ENCODE measurements at places on chromosomes 3 and 15.

DNA sequence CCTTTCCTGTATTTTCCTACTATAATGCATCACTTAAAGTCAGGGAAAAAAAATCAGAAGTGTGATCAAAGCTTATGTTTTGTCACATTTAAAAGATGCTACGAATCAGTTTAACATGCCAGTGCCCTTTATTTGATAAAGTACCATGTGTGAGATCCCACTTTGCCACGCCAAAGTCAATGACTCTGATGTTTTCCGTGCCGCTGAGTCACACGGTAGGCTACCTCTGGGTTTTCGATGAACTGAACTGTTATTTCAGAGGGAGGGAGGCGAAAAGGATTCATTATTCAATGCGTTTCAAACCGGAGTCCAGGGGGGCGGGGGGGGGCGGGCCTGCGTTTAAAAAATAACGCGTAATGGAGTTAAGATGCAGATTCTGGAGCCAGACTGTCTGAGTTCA is 203.0 kb downstream of the ABHD5 start:
- DNase-seq, result no peak

GRCh38 chr3:32709346-32709745 is 24.4 kb downstream of the CNOT10 start:
- no peak for DNase-seq

GRCh38 chr3:52254608-52255007 is 9.0 kb downstream of the PPM1M start:
- DNase-seq, result no peak

DNA sequence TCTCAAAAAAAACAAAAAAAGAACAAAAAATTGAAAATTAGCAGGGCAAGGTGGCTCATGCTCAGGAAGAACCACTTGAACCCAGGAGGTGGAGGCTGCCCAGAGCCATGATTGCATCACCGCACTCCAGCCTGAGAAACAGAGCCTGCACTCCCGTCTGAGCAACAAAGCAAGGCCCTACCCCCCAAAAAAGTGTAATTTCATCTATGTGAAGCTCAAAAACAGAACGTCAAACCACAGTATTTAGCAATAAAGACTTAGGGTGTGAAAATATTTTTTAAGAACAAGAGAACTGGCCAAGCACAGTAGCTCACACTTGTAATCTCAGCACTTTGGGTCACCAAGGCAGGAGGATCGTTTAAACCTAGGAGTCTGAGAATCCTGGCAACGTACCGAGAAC is 38.2 kb downstream of the STAG1 start:
- no peak for DNase-seq

DNA sequence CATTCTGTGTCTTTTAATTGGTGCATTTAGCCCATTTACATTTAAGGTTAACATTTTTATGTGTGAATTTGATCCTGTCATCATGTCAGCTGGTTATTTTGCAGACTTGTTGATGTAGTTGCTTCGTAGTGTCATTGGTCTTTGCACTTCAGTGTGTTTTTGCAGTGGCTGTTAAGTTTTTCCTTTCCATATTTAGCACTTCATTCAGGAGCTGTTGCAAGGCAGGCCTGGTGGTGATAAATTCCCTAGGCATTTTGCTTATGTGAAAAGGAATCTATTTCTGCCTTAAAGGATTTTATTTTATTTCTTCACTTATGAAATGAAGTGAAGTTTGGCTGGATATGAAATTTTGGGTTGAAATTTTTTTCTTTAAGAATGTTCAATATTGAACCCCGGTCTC is 70.2 kb upstream of the CD96 start:
- no peak for DNase-seq

DNA sequence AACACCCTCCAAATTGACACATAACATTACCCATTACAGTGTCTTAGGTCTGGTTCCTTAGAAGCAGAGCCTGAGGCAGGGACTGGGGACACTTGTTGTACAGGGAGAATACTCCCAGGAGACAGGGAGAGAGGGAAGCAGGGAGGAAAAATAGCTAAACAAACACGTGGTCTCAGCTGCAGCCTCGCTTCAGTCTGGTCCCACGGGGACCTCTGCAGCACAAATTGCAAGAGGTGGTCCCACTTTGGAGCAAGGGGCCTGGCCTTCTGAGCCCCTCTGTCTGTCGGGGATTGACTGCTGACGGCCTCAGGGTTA is 25.0 kb upstream of the PLA2G4D start:
- no peak for DNase-seq

GRCh38 chr3:127208483-127209100 is 15.7 kb downstream of the PRR23E start:
- no peak for DNase-seq

DNA sequence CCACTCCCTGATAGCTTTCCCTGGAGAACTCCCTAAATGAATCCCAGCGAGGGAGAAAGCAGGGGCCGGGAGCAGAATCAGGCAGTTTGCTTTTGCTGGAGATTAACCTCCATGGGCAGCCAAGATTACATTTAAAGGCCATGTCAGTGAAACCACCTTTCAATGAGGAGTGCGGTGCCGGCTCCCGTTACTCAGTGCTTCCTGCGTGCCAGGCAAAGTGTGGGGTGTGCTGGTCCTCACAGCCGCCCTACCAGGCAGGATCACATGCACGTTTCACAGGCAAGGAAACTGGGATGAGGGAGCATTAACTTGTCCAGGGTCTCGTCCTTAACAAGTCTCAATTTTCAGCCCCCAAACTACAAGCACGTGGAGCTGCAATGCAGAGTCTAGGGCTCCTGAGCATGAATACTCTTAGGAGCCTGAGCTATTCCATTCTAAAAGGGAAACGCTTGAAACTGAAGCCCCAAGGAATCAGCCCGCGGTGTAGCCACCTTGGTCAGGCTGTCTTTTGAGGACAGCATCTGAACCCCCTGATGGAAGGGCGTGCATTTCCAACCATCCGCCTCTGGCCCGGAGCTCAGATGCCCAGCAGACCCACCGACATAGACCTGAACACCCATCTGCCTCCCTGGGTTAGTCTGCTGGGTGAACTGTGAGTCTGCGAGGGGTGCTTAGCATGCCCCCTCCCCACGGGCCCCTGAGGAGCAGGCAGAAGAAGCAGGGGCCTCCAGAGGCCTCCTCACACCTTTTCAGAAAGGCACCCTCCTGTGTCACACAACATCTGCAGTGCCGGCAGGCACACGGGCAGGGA is 5.6 kb downstream of the IGDCC3 start:
- DNase-seq, result no peak

DNA sequence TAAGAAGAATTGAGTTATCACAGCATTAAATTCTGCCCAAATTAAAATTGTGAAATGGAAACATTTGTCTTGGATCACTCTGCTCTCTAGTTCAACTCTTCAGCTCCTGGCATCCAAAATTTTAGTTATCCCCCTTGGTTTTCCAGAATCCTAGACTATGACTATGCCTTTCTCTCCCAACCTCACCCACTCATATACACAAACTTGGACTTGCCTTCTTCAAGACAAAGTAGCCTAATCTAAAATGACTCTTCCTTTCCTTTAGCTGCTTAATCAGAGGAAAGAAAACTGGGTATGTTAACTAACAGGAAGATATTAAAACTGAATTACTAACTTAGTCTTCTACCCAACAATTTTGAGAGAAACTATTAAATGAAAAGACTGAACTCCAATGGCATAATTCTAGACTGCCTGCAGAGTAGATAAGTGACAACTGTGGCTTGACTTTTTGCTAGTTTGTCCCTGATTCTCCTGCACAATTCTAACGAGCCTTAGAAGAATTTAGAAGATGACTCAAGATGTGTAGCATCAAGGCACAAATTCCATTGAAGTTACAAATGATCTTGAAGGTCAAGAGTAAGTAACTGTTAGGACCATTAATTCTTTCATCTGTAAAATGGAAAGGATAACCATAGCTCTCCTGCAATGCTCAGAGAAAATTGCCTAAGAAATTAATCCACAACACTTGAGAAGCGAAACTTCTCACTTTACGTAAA is 5.2 kb upstream of the GOLIM4 start:
- no peak for DNase-seq

- no peak for DNase-seq
These were observed 20.0 kb downstream of the PLCL2 start for GRCh38 chr3:16904423-16905417.

DNA sequence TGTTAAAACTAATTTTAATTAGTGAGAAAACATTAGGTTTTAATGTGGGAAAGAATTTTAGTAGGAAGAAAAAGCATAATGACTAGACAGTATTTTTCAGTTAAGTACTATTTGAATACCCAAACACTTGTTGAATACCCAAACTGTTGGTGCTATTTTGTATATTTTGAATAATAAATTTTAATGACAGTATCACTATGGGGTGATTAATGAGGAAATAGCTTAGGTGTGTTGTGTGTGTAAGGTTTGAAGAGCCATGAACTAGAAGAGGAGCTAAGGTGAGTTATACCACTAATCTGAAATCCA is 4.7 kb upstream of the EBLN2 start:
- DNase-seq, result no peak

DNA sequence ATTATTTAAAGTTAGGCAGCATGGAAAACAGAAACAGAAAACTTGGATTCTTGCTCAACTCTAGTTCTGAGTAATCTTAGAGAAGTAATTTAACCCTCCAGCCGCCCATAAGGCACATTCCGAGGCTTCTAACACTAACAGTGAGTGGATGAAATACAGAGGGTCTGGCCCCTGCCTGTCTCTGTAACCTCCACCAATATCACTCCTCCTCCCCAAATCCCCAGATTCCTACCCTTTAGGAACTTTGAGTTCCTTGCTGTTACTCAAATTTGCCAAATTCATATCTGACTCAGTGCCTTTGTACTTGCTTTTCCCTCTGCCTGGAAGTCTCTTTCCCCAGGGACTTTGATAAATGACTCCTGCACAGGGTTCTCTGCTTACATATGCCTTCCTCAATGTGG is 112.5 kb upstream of the TGFBR2 start:
- no peak for DNase-seq

DNA sequence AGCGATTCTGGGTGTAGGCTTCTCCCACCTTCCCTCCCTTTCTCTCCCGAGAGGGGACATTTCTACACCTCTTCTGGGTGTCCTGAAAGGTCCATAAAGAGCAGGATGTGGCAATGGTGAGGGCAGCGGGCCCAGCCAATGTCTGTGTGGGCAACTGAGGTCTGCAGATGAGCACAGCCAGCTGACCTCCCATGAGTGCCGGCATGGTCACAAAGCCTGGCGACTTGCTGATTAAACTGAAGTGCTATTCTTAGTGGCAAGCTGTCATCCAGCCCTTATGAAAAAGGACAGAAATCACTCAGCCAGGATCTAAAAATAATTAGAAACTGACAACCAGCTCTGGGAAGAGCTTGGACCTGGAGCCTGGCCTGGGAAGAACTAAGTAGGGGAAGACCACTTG is 124.3 kb upstream of the RGMA start:
- no peak for DNase-seq

DNA sequence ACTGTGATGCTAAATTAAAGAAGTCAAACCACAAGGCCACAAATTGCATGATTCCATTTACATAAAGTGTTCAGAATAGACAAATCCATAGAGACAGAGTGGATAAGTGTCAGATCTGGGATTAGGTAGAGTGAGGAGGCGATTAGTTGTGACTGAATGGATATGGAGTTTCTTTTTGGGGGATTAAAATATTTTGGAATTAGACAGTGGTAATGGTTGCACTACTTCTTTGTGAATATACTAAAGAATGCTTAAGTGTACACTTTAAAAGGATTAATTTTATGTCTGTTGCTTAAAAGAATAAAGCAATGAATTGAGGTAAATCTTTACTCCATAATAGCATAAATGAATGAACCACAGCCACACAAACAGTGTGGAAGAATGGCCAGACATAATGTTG is 175.5 kb upstream of the CADM2 start:
- no peak for DNase-seq
